Muscle of leg (tissue), 16 donors: ENCODE measurements at places on chromosomes 2 and 18. TPM values are rescaled to one million over a fixed set of nuclear protein-coding genes. Genes with fewer than 3 reads are reported as not detected.

GRCh38 chr2:71935262-71935848 lies 212.3 kb downstream of the CYP26B1 start:
- DNase-seq = peak; percentile 82
- H3K36me3 ChIP-seq = no peaks in the 10 kb centered on the region
- peaks cover 65% of the 10 kb centered on the region for H3K4me1 ChIP-seq

DNA sequence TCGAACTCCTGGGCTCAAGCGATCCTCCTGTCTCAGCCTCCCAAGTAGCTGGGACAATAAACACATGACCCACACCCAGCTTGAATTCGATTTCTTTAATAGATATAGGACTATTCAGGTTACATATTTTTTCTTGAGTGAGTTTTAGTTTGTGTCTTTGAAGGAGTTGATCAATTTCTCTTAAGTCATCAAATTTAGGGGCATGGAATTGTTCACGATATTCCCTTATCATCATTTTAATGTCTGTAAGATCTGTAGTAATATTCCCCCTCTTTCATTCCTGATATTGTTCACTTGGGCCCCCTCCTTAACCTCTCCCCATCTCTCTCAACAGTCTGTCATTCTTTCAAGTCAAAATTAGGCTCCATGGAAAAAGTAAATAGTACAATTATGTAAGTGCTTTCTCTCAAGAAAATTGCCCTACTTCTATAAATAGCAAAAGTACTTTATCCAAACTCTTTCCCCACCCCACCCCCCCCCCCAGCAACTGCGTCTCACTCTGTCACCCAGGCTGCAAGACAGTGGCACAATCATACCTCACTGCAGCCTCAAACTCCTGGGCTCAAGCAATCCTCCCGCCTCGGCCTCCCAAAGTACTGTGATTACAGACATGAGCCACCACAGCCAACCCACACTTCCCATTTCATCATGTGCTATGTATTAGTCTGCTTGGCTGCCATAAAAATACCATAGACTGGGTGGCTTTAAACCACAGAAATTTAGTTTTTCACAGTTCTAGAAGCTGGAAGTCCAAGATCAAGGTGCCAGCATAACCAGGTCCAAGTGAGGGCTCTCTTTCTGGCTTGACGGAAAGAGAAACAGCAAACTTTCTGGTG lies 20.1 kb downstream of the WDR33 start:
- peaks cover 2% of the 10 kb centered on the region for H3K36me3 ChIP-seq
- no peak overlapping the region for H3K27ac ChIP-seq
- no peaks in the 10 kb centered on the region for H3K4me1 ChIP-seq
- DNase-seq = no peak
- H3K27me3 ChIP-seq = no peaks in the 10 kb centered on the region

CMPK2 gene
- total RNA-seq = 3.2 TPM

SATB2 gene
- 1.2 TPM for total RNA-seq

- H3K4me3 ChIP-seq = no peak overlapping the region
- H3K27ac ChIP-seq = no peak overlapping the region
Measured at GRCh38 chr2:112516801-112517200, 25.5 kb upstream of the POLR1B start.

DNA sequence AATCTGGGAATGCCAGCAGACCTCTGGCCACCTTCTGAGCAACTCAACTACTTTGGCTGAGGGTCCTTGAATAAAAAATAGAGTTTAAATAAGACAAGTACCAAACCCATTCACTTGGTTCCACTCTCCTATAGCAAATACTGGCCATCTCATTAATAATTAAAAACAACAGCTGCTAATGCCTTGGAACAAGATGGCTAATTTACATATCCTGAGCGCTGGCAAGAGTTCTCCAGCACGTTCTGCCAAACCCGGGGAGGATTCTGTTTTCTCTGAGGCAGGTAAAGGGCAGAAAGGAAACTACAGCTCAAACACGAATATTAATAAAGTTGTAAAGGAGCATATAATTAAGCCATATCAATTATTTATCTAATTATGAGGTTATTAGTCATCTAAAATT lies 1123.7 kb downstream of the TDRD15 start:
- no peaks in the 10 kb centered on the region for H3K4me1 ChIP-seq
- DNase-seq = no peak
- H3K36me3 ChIP-seq = no peaks in the 10 kb centered on the region

DNA sequence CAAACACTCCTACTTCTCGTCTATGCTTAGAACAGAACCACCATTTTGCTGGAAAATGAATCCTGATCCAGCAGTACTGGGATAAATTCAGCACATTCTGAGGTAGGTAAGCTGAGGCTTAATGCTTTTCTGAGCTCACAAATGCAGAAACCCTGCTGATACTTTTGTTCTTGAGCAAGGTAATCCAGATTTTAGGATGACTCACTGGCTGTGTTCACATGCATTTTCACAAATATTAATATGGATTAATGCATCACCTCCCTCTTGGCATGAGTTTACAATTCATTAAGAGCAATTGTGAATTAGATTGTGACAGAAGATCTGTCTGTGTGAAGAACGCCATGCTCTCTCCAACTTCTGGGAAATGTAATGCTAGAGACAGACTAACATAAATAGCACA lies 42.2 kb downstream of the RAD51AP2 start:
- no peaks in the 10 kb centered on the region for H3K4me1 ChIP-seq
- DNase-seq = no peak
- H3K4me3 ChIP-seq = no peak overlapping the region

DNA sequence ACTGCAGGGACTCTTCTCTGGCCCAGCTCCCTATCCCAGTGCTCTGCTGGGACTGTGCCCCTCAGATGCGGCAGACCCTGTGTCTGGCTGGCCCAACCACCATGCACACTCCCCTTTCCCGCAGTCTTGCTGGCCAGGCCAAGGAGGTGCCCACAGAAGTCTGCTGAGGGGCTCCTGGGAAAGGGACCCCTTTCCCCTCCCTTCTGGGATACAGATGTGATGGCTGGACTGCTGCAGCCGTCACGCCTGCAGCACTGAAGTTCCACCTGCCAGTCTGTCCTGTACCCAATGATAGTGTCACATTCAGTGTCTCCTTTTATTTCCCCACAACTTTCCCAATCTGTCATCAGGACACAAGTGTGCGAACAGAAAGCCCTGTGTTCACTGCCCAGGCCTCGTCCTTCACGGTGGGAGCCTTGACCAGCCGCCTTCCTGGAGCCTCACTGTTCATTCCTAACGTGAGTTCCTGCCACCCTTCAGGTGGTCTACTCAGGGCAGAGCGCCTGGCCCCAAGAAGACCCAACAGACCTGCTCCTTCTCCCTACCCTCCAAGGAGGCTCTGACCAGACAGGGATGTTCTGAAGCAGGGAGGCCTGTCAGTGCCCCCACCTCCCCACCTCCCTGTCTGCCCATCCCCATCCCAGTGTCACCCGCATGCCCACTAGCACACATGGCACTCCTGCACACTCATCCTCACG lies 47.1 kb downstream of the ANKMY1 start:
- H3K27ac ChIP-seq = no peak overlapping the region
- no peak for DNase-seq
- peaks cover 8% of the 10 kb centered on the region for H3K36me3 ChIP-seq
- H3K27me3 ChIP-seq = no peaks in the 10 kb centered on the region
- no peak overlapping the region for H3K4me3 ChIP-seq
- H3K4me1 ChIP-seq = no peaks in the 10 kb centered on the region

FBXO41 gene
- total RNA-seq = 0.09 TPM
